Right ventricle myocardium superior (tissue), 1 donor: ENCODE measurements at places on chromosomes 13 and 19. TPM values are rescaled to one million over a fixed set of nuclear protein-coding genes. Genes with fewer than 3 reads are reported as not detected.

DNA sequence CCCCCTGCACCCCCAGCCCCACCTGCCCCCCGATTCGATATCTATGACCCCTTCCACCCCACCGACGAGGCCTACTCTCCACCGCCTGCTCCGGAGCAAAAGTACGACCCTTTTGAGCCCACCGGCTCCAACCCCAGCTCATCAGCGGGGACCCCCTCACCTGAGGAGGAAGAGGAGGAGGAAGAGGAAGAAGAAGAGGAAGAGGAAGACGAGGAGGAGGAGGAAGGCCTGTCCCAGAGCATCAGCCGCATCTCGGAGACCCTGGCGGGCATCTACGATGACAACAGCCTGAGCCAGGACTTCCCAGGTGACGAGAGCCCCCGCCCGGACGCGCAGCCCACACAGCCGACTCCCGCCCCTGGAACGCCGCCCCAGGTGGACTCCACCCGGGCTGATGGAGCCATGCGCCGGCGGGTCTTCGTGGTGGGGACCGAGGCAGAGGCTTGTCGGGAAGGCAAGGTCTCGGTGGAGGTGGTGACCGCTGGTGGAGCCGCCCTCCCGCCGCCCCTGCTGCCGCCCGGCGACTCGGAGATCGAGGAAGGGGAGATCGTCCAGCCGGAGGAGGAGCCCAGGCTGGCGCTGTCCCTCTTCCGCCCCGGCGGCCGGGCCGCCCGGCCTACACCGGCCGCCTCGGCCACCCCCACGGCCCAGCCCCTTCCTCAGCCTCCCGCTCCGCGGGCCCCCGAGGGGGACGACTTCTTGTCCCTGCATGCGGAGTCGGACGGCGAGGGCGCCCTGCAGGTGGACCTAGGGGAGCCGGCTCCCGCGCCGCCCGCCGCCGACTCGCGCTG, 9.2 kb downstream of the SCAF1 start:
- no peak for DNase-seq

- DNase-seq: no peak
Observed at GRCh38 chr13:38970380-38971051, 20.1 kb downstream of the STOML3 start.

- no peak for DNase-seq
Observed at GRCh38 chr13:51502153-51502651, 49.4 kb upstream of the INTS6 start.

DNA sequence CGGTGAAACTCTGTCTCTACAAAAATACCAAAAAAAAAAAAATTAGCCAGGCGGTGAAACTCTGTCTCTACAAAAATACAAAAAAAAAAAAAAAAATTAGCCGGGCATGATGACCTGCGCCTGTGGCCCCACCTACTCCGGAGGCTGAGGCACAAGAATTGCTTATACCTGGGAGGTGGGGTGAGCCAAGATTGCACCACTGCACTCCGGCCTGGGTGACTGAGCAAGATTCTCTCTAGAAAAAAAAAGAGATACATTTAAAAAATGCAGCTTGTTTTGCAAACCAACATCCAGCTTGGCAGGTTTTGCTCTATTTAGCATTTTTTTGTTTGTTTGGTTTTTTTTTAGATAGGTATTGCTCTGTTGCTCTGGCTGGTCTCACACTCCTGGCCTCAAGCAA, 6.7 kb upstream of the PGPEP1 start:
- DNase-seq: no peak

GRCh38 chr13:68128297-68128915, 898.3 kb upstream of the PCDH9 start:
- DNase-seq: no peak

DNA sequence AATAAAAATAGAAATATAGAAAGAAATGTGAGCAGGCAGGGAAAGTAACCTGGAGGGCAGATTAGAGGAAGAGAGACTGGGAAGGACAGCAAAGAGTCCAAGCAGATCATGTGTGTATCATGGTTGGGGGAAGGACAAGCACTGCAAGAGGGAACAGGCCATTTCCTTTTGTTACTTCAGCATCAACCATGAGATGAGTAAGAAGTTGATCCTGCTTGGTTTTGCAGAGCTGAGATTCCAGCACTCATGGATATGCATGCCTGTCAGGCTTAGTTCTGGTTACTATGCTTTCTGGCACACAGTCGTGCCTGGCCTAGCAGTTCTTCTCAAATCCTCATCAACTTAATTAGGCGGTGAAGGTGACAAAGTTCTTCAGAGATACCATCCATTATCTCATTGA, 18.1 kb downstream of the NALCN start:
- DNase-seq: no peak

DNA sequence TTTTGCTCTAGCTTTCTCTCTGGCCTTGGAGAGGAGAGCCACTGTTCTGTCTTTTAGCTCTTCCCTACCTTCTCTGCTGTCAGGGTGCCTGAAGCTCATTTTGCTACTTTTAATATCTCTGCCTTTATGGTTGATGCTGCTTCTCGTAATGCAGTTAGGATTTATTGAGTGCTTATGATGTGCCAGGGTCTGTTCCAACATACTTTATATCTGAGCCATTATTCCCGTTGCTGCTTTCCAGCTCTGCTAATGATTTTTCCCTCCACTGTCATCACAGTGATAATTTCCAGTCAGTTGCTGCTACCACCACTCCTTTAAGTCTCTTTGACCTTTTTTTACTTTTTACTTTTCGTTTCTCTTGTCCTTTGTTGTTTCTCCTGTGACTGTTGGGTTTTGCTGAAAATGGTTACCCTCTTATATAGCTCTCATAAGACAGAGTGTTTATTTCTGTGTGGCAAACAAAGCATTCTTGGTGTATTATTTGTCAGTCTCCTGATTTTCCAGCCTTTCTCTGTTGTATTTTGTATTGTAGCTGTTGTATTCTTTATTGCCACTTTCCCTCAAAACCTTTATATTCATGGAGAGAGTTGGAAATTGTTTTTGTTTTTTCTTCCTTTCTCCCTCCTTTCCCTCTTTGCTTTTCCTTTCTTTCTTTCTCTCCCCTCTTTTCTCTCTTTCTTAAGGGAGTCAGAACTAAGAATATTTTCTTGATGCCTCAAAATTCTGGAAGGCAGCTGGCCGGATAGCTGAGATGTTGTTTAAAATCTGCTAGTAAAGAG, 37.4 kb downstream of the COG6 start:
- no peak for DNase-seq

GRCh38 chr19:10615429-10616023, 9.8 kb upstream of the SLC44A2 start:
- no peak for DNase-seq

DNA sequence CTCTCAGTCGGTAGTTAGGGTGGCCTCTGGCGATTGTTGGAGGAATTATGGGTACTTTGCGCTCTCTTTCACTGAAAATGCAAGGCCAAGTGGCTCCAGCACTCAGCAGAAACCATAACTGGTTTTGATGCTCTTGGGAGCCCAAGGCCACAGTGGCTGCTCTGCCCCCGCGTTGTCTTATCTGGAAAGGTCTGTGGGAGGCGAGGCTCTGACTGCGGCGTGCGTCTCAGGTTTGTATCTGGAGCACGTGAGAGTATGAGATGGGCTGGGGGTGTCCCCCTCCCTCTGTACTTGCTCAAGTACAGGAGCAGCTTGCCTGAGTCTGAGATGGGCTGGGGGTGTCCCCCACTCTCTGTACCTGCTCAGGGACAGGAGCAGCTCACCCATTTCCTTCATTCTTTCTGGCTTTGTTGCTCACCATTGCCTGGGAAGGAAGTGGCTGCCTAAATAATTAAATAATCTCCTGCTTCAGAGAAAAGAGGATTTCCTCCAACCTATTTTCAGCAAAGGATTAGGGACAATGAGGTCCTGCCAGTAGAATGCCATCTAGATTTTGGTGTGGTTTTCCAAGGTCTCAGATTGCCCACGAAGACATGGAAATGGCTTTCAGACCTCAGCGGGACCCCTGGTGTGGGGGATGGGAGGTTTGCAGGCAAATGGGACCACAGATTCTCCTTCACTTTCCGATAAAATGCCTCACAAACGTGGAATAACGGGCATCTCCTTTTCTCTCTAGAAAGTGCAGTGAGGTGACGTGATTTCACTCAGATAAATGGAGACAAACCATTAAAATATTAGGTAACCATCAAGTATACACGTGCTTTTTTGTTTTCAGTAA, 14.7 kb downstream of the ATP11A start:
- no peak for DNase-seq

- DNase-seq: no peak
Observed at GRCh38 chr19:1363599-1363998, 20.1 kb upstream of the NDUFS7 start.

DNA sequence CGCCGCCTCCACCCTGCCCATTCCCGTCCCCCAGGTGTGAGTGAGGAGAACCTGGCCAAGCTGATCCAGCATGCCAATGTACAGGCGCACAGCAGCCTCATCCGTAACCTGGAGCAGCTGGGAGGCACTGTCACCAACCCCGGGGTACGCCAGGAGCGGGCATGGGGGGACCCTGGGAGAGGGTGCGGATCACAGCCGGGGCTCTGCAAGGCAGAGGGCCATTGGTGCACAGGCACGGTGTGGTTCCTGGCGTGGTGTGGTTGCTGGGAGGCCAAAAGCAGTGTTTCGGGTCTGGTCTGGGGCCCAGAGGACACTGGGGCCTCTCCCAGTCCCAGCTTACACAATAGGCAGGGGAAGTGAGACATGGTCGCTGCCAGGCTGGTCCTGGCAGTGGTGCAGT, 8.3 kb downstream of the STXBP2 start:
- DNase-seq: no peak

DNA sequence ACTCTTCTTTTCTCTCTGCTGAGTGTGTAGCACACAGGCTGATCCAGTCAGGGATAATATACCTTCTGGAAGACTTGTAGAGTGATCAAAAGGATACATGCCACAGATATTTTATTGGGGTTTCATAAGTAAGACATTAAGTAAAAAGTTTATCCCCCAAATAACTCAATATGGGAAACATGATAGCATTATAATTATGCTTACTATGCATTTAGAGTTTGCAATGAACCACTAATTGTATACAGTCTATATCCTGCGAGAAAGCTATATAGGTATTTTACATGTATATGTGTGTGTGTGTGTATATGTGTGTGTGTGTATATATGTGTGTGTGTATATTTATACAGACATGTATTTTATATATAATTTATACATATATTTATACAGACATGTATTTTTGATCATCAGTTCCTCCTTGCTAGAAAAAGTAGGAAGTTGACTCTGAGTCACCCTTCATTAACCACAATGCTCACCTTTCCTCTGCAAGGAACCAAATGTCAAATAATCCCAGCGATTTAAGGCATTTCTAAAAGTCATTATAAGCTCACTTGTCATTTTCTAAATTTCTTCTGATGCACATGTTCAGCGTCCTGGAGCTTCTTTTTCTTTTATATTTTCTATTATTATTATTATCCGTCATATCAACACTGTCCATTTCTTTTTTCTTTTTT, 312.5 kb upstream of the OBI1 start:
- no peak for DNase-seq

- no peak for DNase-seq
Observed at GRCh38 chr19:29206453-29206852, 6.5 kb downstream of the UQCRFS1 start.

- DNase-seq: no peak
Observed at GRCh38 chr13:48377857-48378256, 35.1 kb downstream of the LPAR6 start.

- DNase-seq: no peak
Observed at GRCh38 chr13:49097374-49097773, 121.7 kb downstream of the FNDC3A start.

DNA sequence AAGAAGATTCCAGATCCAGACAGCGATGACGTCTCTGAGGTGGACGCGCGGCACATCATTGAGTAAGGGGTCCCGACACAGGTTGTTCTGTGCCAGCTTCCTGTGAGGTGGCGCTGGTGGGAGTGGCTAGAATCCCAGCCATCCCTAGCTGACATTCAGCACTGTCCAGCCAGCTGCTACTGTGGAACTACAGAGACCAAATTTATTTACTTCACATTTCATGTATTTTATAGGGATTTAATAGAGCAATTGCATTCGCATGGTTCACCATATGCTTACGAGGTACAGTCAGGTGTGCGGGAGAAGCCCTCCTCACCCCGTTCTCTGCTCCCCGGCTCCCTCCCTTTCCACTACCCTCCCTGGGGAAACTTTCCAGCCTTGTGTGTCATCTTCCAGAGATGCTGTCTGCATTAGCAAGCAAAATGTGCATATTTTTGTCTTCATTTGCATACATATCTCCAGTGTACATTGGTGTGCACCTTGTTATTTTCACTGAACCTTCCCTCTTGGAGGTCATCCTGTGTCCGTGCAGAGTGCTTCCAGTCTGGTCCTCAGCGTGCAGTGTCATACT, 47.2 kb downstream of the SMARCA4 start:
- DNase-seq: no peak

GRCh38 chr13:89740994-89741685, 1606.3 kb upstream of the MIR17HG start:
- DNase-seq: no peak

DNA sequence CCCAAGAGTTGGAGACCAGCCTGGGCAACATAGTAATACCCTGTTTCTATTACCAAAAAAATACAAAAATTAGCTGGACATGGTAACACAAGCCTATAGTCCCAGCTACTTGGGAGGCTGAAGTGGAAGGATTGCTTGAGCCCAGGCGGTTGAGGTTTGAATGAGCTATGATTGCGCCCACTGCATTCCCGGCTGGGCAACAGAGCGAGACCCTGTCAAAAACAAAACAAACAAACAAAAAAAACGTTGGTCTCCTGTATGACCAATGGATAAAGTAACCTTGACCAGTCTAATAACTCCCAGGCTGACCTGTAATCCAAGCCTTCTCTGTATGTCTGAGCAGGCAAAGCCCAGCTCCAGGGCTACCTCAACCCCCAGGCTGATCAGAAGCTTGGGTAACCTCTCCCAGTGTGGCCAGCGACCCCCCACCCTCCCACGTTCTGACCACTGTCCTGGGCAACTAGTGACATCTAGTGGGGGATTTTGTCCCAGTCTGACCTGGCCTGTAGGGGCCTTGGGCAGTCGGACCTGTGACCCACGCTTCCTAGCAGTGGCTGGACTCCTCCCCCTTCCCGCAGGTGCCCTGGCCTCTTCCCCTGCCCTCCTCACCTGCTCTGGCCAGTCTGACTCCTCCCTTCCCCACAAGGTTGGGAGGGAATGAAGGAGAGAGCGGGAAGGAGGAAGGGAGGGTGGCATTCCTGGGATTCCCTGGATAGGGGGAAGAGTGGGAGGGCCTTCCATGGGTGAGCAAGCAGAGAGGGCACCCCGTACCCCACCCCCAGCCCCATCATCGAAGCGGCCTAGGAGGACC, 1.0 kb upstream of the BCAM start:
- DNase-seq: no peak

GRCh38 chr13:70668983-70669382, 560.7 kb upstream of the KLHL1 start:
- DNase-seq: no peak

- DNase-seq: no peak
Observed at GRCh38 chr19:41753936-41754529, 1.3 kb upstream of the CEACAM6 start.

- DNase-seq: peak; percentile 62
Observed at GRCh38 chr19:47381653-47382279, 32.7 kb downstream of the DHX34 start.

ZNF534 gene
- 0.43 TPM for total RNA-seq

S1PR5 gene
- 0.13 TPM for total RNA-seq

RUBCNL gene
- total RNA-seq: 0.70 TPM

CLEC17A gene
- total RNA-seq: not detected

PTGIR gene
- 2.6 TPM for total RNA-seq

ZNF729 gene
- total RNA-seq: not detected

PLK5 gene
- total RNA-seq: not detected

MYH14 gene
- 121 TPM for total RNA-seq

PLIN4 gene
- 239 TPM for total RNA-seq

FFAR2 gene
- 0.11 TPM for total RNA-seq

FAM216B gene
- 4.6 TPM for total RNA-seq

JAK3 gene
- 1.5 TPM for total RNA-seq

SEMA6B gene
- total RNA-seq: 15.0 TPM

ZNF563 gene
- total RNA-seq: 4.2 TPM

AP1M2 gene
- total RNA-seq: not detected

ZNF543 gene
- 5.6 TPM for total RNA-seq
